ENCODE measurements at places on chromosomes 12 and 14.

DNA sequence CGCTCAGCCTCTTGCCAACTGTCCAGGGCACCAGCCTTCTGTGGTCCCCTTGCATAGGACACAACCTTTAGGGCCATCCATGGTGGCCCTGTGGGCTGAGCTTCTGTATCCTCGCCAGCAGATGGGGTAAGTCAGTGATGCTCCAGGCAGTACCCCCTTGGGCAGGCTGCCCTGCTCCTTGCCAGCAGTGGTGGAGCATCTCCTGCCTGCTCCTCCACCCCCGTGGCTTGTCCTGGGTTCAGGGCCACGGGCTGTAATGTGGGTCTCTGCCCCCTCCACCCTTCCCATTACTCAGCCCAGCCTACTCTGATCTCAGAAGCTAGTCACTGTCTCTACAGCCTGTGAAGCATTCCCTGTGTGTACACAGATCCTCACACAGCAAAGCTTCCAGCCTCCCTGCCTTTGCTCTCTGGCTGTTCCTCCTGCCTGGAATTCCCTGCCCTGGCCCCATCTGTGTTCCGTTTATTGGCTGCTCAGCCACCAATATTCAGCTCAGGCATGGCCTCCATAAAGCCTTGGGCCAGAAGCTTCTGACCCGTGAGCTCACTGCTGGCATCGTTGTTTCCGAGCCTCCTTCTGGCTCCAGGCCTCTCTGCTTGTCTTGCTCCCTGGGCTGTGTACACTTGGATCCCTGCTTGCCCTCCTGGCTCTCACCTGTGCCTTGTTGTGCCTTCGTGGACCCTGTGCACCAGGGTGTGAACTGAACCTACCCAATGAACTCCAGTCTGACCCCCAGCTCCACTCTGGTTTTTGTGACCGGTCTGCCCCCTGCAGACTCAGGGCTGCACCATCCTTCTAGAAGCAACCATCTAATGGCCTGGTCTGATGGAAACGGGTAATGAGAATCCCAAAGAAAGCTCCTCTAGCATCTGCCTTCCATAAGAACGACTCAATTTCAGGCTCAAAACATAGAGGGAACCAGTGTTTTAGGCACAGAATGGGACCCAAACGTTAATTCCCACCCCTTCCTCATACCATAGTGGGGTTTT is 177.0 kb upstream of the PRMT8 start:
- DNase-seq: peak; percentile 81

- no peak for DNase-seq
Observed at GRCh38 chr12:109191621-109192250, 75.3 kb downstream of the ACACB start.

- DNase-seq: no peak
Observed at GRCh38 chr14:102537981-102538601, 28.5 kb upstream of the ANKRD9 start.

- DNase-seq: no peak
Observed at GRCh38 chr12:104342635-104343249, 39.2 kb downstream of the EID3 start.

DNA sequence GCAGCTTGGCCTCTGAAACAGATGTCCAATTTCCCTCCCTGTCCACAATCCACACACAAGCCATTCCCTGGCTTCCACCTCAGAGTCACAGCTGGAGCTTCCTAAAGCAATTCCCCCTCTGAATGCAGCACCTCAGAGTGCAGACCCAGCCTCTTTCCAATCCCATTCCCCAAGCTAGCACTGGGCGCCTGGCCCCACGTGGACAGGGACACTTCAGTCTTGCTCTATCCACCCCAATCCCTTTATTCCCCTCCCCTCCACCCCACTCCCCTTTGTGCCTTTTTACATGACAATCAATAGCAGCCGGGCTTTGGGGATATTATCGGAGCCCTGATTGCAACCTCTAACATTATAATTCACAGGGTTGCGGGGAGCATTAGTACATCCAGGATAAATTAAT is 292.6 kb downstream of the TTC8 start:
- DNase-seq: peak; percentile 33

DNA sequence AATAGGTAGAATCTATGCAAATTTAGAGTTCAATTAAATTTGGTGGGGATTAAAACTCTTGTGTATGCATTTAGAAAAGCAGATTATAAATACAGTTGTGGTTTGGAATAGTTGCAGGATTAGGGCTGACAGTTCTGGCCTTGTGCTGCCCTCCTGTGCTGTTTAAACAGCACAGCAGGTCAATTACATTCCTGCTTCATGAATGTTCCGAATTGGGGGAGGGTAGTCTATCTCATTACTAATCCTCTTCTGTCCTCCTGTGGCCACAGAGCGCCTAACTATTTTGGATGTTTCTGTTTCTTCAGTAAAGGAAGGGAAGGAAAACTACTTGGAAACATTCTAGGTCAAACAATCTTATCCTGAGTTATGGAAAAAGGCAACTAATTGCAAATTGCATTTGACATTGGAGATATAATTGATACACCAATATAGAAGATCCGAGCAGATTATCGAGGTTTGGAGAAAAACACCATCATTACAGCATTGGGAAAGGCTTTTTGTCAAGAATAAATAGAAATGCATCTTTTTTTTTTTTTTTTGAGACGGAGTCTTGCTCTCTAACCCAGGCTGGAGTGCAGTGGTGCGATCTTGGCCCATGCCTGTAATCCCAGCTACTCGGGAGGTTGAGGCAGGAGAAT is 8.7 kb upstream of the GPR19 start:
- DNase-seq: peak; percentile 88

GRCh38 chr12:116060764-116061163 is 216.7 kb downstream of the MED13L start:
- no peak for DNase-seq

DNA sequence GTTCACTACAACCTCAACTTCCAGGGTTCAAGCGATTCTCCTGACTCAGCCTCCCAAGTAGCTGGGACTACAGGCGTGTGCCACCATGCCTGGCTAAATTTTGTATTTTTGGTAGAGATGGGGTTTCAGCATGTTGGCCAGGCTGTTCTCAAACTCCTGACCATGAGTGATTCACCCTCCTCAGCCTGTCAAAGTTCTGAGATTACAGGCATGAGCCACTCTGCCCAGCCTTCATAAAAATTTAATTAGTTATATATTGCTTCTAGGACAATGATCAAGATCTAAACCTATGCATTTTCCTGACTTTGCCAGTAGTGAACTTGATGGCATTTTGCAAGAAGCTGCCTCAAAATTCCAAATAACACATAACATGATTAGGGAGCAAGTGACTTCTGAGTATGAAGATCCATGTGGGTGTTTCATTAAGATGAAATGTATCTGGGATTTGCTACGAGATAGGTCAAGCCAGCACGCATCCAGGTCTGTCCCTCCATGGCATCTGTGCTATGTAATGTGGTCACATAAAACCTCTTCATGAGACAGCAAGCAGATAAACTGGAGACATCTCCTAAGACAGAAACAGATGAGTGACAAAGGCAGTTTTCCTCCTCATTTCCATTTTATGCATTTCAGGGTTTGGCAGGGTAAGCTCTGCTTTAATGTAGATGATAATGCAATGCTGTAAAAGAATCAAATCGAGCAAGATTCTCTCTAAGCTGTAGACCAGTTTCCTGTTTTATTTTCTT is 319.4 kb upstream of the ATP2B1 start:
- no peak for DNase-seq

DNA sequence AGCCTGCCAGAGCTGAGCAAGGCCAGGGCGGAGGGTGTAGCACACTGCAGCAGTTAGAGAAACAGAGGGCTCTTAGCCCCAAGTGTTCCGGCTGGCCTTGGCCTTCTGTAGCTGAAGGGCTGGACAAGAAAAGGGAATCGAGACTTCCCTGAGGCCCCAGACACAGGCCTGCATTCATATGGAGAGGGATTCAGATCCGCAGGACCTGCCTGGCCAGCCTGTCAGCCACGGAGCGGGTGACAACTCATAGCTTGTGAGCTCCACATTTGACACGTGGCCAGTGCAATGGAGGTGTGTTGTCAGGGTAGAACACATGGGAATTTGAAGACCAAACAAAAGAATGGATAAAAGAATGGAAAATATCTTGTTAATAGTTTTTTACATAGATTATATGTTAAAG is 182.2 kb upstream of the GSC start:
- no peak for DNase-seq

- peak; percentile 59 for DNase-seq
Observed at GRCh38 chr12:74021937-74022336, 515.7 kb upstream of the ATXN7L3B start.

- DNase-seq: no peak
Observed at GRCh38 chr12:49014547-49014946, 4.0 kb downstream of the PRKAG1 start.

GRCh38 chr14:101362529-101363260 is 198.6 kb upstream of the DIO3 start:
- no peak for DNase-seq

DNA sequence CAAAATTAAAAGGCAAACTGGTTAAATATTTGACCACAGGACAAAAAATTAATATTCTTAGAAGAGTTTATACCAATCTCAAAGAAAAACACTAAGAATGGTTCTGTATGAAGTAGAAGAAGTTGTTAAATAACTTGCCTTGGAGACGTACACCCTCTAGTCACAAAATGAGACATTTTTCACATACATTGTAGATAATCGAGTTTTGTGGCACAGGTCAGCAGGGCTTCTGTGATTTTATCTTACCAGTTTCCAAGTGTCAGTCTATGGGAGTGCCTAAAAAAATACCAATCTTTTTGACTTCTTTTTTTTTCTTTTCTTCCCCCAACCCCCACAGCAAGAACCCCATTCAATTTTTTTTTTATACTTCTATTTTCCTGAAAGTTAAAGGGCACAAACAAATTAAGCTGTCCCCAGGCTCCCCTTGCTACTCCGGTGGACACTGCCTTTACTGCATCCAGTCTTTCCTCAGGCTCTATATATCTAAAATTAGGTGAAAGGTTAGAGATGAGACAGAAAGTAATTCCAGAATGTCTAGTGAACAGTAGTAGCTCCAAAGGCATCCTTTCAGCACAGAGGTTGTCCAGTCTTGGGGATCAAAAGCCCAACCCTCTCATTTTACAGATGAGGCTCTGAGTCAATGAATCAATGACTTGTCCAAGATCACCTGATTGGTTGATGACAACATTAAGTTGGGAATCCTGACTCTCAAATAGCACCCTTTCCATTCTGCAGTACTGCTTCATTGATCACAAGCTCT is 6.2 kb downstream of the LIMA1 start:
- no peak for DNase-seq

GRCh38 chr12:57726884-57727757 is 11.4 kb downstream of the AGAP2 start:
- no peak for DNase-seq

GRCh38 chr14:79424462-79424861 is 786.8 kb downstream of the DIO2 start:
- peak; percentile 24 for DNase-seq

GRCh38 chr14:52081964-52082363 is 13.1 kb upstream of the NID2 start:
- no peak for DNase-seq

- DNase-seq: peak; percentile 30
Observed at GRCh38 chr12:99906786-99907579, 77.8 kb downstream of the ANKS1B start.

DNA sequence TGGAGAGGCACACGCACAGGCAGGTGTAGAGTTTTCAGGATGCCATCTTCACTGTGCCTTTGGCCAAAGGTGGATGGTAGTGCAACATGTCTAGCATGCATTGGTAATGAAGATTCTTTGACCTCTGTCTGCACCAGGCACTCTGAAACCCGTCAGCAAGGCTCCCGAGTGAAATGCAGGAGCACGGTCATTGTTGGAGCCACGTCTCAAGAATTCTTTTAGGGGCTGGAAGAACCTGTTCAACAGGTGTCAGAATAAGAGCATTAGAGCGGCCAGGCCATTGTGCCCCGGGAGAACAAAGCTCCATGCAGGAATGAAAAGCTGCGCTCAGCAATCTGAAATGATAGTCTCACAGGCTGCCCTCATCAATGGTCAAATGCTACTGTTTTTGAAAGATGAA is 40.2 kb upstream of the DICER1 start:
- DNase-seq: no peak

GRCh38 chr14:93081876-93082570 is 33.7 kb downstream of the ITPK1 start:
- DNase-seq: no peak

- DNase-seq: no peak
Observed at GRCh38 chr14:60951776-60952435, 29.0 kb downstream of the TRMT5 start.

- DNase-seq: no peak
Observed at GRCh38 chr14:34003082-34003668, 52.3 kb upstream of the EGLN3 start.

GRCh38 chr14:68696266-68696665 is 96.6 kb downstream of the ZFP36L1 start:
- DNase-seq: no peak

- DNase-seq: no peak
Observed at GRCh38 chr14:58469309-58469708, 41.8 kb downstream of the KIAA0586 start.

- peak; percentile 74 for DNase-seq
Observed at GRCh38 chr12:123836292-123836691, 74.2 kb downstream of the DNAH10 start.

- DNase-seq: no peak
Observed at GRCh38 chr12:42320796-42321195, 5.1 kb downstream of the ZCRB1 start.

DNA sequence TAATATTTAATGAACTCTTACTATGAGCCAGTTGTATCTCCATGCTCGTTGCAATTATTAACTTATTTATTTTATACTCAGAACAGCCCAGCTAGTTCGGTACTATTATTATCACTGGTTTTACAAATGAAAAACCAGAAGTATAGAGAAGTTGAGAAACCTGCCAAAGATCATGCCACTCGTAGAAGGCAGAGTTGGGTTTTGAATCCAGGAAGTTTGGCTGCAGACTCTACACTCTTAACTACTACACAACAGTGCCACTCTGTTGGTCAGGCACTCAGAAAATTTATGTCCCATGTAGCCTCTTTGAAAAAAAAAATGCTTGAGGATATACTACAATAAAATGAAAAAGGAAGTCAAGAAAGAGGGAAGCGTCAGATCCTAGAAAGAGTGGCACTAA is 71.5 kb upstream of the ARID2 start:
- DNase-seq: no peak

DNA sequence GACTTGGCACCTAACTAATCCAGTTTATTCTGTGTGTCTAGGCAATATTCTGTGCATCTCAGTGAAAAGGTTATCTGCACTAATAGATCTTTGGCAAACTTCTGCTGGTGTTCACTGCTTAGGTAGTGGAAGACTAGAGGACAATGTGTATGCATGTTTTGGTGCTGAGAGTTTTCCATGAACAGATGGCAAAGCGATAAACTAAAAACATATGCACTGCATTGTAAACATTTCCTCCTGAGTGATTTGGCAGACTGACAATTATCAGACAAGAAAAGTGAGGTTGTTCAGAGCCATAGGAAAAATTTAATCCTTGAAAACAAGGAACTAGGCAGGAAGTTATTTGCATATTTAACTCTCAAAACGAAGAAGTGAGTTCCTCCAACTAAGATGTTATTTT is 400.4 kb downstream of the ATP23 start:
- DNase-seq: peak; percentile 96

GRCh38 chr12:19036673-19037357 is 92.7 kb upstream of the PLEKHA5 start:
- DNase-seq: no peak

Measured in NCI-H69 (cell line).